ENCODE measurements at places on chromosomes 12 and 14.

GRCh38 chr12:11863478-11863906 is 207.2 kb upstream of the BCL2L14 start:
- no peak for DNase-seq

DNA sequence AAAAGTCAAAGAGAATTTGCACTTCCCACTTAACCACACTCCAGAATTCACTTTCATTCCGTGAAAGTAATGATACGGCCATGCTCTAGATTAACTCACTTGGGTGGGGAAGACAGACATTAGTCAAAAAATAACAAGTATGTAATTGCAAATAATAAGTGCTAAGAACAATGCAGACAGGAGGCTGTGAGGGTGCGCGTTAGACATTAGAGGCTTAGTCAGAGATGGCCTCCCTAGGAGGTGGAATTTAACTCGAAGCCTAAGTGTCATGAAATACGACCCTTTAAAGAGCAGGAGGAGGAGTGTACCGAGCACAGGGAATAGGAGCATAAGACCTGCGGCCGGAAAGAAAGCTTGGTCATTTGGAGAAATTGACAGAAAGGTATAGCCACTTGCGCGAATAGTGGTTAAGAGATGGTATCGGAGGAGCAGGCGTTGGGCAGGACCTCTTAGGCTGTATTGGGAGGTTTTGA is 628 bp downstream of the SNRPF start:
- peak; percentile 47 for DNase-seq

DNA sequence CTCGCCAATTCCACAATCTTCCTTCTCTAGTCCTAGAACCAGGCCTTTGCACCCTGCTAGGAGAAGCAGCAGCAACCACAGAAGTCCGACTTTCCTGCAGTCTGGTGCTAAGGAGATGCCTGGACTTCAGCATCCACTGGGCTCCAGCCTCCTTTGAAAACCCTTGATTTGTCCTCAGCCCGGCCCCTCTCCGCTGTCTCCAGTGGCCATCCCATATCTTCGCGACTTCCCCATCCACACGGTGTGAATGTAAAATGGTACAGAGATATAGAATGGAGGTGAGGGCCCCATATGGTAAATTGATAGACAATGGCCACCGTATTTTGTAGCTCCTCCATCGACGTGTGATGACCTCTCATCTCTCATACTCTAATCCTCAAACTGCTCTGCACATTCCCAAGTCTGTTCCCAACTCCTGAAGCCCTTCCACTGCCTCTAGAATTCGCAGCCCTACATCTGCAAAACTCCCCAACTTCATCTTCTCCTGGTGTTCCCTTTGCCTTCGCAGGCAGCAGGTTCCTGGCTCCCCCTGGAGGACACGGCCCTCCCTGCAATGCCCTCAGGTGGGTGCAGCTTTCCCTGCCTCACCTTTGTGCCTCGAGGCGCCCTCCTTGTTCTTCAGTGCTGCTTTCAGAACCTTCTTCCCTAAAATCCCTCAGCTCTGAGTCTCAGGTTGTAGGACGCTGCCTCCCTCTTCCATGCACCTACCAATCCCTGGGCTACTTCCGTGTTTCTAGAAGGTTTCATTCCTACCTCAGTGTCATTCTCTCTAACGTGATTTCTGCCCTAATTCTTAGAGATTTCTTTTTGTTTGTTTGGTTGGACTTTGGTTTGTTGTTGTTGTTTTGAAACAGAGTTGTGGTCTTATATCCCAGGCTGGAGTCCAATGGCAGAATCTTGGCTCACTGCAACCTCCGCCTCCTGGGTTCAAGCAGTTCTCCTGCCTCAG is 36.7 kb downstream of the TMBIM6 start:
- peak; percentile 43 for DNase-seq

- DNase-seq = peak; percentile 76
These were observed at the start of gene MAP3K12 for GRCh38 chr12:53499266-53500141. Gene MAP3K12, minus strand, starts transcription at chr12:53499458. Its CDS starts 12,067 bp downstream, at chr12:53487391.

DNA sequence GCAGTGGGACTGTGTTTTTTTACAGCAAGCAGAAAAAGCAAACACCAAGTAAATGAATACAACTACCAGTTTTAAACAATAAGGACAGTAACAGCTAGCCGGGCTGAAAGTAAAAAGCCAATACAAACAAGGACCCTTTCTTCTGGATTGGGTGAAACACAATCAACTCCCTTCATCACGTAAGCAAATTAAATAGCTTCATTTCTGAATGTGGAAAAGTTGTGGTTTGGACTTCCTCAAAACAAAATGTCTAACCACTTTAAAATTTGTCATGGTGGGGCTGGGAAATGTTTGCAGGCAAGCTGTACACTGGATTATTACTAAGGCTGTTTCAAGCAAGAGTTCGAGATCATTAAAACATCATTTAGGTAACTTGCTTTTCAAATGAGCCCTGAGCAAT is 47.4 kb downstream of the TCHP start:
- DNase-seq = peak; percentile 92

GRCh38 chr12:104588921-104589590 is 132.3 kb downstream of the CHST11 start:
- no peak for DNase-seq

Measured in EH (cell line).